ENCODE measurements at places on chromosomes 6 and 20.

- DNase-seq, result no peak
Observed at GRCh38 chr6:140041571-140042332, 667.3 kb upstream of the CITED2 start.

DNA sequence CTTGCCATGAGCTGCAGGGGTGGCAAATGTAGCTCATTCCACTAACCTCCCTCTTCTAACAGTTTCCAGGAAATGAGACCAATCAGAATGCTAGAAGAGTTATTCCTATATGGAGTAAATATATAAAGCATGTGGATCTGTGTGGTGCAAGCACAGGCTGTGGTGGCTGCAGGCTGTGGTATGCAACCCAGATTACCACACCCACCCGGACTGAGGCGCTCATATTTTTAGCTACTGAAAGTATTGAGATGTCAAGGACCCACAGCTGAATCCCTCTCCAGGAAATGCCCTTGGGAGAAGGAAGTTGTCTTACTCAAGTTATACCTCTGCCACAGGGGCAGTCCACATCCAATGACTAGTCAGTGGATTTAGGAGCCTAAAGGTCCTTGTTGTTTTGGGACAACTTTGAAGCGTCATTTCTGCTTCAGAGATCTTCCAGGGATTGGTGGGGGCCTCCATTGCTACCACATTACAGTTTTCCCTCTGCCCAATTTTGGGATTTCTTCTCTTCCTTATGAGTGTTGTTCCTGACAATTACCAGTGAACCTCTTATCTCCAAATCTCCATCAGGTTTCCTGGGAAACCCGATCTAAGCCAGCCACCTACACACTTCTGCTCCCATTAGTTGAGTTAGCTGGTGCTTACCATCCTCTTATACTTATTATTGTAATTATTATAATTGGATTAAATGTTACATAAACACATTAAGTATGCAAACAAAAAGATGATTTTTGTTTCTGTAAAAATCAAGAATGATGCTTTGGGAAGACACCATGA, 12.1 kb upstream of the REPS1 start:
- DNase-seq, result no peak

DNA sequence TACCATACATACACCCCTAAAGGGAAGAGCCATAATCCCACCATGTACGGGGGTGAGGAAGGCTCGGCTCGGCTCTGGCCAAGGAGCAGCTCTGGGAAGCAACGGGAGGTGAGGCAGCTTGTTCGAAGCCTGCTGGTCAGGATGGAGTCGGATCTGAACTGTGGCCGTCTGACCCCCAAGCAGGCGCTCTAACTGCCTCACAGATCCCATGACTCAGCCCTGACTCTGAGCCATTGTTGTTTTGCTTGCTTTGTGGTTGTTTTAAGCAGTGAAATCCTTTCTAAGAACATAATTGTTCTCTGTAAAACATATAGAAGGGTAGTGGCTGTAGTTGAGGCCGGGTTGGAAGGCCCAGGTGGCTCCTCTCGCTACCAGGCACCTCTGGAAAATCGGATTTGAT, 10.9 kb downstream of the C6orf132 start:
- DNase-seq, result peak; percentile 76

GRCh38 chr6:37056439-37057127, 51.1 kb downstream of the FGD2 start:
- DNase-seq, result no peak

- no peak for DNase-seq
Observed at GRCh38 chr20:3102575-3103368, 18.2 kb upstream of the AVP start.

GRCh38 chr6:154112181-154112809, 73.3 kb downstream of the OPRM1 start:
- DNase-seq, result no peak

- no peak for DNase-seq
Observed at GRCh38 chr6:165825256-165825815, 162.3 kb upstream of the PDE10A start.

DNA sequence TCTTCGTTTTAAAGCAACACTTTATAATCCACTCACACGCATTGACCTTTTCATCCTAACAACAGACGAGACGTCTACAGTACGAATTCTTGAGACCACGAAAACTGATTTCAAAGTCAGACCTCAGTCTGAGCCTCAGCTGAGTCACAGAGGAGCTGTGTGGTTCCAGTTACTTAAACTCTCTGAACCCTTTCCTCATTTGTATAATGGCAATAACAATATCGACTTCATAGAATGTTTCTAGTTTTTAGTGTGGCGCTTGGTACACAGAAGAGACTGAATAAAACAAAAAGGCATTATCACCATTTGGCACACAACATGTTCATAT, 236.9 kb downstream of the ATXN1 start:
- no peak for DNase-seq

DNA sequence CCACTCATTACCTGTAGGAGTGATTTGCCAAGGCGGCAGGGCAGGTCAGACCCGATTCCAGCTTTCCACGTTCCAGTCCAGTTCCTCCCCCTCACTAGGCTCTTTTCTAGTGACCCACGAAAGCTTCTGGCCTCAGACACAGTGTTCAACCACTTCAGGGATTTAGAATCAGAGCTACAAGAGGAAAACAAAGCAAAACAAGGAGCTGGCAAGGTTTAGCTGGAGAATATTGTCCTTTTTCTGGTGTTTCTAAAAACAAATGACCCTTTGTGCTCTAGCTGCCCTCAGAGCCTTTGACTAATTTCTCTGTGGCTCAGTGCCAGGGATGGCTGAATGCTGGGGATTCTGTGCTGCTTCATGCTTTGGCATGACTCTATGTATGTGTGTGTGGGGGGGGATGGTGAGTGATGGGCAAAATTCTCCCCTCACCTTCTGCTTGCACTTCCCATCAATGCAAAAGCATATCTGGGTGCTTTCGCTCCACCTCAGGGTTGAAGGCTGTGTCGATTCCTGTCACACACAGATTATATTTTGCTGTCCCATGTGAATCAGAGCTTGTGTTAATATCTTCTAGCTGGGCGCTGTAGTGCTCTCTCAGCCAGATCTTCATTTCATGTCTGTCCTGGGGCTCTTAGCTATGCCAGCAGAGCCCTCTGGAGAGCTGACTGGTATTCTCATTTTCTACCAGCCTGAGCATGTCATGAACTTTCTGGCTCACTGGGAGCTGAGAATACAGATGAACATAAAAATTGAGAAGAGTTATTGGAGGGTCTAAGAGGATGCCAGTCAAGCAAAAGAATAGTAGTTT, 19.3 kb upstream of the NEDD9 start:
- peak; percentile 35 for DNase-seq

DNA sequence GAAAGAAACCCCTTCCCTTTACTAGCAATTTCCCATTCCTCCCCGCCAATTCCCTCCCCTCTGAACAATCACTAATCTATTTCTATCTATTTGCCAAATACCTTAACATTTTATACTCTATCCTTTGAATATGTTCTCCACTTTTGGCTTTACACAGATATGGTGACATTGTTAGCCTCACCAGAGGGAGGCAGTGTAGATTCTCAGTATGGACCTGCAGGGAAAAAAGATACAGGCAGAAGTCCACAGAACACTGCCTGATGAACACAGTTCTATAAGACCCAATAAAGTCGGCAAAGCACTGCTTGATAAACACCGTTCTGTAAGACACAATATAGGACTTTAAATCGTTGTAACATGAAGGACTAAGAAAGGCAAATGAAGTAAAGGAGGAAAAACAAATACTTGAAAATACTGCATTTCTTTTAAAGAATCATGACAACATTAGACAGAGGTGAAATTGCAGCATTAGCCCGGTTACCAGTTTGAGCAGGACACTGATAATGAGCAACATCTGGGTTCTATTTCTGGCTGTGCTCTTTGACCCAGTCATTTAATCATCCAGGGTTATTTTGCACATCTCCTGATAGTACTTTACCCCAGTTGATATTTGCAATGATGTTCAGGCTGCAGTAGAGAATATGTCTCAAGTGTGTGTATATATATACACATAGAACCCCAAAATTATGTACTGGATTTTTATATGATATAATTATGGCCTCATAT, 296.8 kb downstream of the UTRN start:
- no peak for DNase-seq

DNA sequence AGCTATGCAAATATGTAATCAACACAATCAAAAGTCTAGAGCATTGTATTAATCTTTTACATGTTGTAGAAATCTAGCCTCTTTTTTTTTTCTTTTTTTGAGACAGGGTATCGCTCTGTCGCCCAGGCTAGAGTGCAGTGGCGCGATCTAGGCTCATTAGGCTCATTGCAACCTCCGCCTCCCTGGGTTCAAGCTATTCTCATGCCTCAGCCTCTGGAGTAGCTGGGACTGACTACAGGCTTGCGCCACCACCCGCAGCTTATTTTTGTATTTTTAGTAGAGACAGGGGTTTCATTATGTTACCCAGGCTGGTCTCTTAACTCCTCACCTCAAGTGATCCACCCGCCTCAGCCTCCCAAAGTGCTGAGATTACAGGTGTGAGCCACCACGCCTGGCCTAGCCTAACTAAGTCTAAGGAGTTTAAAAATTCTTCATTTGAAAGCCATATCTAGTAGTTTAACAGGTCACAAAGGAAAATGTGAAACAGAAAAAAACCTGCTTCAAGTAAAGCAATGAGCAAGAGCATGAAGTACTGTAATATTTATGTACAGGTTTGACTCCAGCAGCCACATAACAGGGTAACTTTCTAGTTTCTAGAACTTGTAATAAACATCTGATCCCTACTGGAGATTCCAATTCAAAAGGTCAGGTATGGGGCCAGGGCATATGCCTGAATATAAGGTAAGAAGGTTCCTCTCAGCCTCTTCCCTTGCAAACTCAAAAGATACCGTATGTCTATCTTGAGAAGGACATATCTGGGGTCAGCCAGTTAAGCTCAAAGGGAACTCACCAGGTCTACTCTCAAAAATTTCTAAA, 4.4 kb downstream of the CPNE1 start:
- no peak for DNase-seq

DNA sequence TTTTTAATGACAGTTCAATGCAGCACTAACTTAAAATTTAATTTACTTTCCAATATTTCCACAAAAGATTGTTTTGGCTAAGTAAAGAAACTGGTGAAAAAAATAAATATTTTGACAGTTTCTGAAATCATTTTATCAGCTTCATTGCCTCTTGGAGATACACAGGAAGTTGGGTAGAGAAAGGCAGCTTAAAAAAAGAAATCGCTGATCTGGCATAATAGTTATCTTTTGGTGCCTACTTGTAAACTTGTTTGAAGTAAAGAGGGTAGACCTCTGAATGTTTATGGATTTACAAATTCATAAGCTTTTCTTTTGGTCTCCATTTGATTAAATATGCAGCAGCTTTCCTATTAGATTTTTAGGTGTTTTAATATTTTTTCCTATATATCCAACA, 103.4 kb downstream of the RTN4IP1 start:
- DNase-seq, result no peak

DNA sequence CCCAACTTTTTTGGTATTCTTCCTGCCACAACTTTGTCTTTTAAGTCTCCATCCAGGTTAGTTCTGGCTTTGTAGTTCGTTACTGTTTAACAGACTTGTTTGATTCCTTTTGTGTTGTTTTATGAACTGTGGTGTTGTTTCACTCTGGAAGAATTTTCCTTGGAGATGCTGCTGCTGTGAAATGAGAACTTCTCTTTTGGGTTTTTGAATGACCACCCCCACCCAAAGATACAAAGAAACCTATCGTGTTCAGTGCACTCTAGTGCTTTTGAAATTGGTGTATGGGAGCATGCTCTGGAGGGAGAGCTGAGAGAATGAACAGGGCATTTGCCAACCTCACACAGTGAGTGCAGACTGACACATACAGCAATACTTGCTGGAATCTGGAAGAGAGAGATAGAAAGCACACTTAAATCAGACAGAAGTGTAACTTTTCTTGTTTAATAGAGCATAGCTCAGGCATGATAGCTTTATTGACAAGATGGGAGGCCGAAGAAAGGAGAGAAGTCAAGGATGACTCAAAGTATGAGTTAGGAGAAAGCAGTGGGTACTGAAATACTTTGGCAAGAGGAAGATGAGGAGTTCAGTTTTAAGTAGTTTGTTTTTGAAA, 293.1 kb downstream of the SOX4 start:
- no peak for DNase-seq

DNA sequence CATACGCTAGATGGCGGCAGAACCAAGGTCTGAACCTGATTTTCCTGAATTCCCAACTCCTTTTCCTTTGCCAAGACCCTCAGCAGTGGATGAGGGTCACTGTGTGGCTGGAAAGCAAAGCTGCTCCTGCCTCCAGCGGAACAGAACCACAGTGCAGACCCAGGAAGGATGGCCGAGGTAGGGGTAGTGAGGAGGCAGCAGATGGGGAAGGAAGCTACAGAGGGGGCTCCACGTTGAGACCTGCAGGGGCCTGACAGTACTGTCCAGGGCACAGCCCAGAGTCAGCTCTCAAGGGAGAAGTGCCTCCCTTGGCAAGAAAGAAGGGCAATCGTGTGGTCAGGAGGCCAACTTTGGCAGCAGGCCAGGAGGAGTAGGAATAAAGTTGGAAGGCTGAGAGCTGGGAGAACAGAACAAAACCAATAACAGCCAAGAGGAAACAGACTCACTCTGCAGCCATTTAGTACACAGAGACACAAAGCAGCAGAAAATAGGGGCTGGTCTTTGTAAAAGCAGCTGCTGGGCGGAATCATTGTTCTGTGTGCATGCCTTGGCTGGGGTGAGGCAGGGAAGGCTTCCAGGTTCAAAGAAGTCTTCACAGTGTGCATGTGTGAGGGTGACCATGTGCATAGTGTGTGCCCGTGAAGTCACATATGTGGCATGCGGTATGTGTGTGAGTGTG, 3.1 kb downstream of the GABRR2 start:
- peak; percentile 23 for DNase-seq

- DNase-seq, result no peak
Observed at GRCh38 chr6:2839982-2840748, 1.5 kb downstream of the SERPINB1 start.

GRCh38 chr6:166707045-166707444, 80.0 kb upstream of the RPS6KA2 start:
- DNase-seq, result peak; percentile 31

- peak; percentile 48 for DNase-seq
Observed at GRCh38 chr20:51639206-51639832, 96.8 kb upstream of the NFATC2 start.

DNA sequence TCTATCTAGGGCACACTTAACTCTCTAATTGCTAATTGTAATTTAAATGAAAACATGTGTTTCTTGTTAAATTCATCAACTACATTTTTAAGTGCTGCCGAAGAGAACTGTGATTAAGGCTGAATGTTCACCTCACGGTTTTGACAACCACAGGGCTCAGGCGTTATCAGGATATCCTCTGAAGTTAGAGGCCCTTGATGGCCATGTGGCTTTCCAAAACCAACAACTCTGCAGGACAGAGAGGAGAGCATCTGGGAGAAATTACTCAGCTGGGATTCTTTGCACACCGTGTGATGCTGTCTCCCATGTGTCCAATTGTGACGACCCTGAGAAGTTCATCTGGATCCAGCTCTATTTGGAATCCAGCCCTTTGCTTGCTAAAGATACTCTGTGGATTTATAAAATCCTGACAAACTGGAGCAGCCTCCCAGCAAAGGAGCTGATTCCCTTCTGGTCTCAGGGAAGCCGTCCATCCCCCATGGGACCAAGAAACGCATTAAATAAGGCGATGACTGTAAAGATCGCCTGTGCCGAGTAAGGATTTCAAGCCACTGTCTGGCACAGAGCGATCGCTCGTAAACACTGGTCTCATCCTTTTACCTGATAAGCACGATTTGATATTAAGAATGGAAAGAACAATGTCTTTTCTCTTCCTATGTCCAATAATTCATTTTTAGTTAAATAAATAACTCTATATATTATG, 401.1 kb downstream of the CD83 start:
- DNase-seq, result no peak
